CMK (cell line): ENCODE measurements at places on chromosomes 5 and 9.

DNA sequence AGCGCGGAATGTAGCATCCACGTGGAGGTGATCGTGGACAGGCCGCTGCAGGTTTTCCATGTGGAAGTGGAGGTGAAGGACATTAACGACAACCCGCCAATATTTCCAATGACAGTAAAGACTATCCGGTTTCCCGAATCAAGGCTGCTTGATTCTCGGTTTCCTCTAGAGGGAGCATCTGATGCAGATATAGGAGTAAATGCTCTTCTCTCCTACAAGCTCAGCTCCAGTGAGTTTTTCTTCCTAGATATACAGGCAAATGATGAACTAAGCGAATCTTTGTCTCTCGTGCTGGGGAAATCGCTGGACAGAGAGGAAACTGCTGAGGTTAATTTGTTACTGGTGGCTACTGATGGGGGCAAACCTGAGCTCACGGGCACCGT lies 598 bp downstream of the PCDHA2 start:
- no peak for DNase-seq

DNA sequence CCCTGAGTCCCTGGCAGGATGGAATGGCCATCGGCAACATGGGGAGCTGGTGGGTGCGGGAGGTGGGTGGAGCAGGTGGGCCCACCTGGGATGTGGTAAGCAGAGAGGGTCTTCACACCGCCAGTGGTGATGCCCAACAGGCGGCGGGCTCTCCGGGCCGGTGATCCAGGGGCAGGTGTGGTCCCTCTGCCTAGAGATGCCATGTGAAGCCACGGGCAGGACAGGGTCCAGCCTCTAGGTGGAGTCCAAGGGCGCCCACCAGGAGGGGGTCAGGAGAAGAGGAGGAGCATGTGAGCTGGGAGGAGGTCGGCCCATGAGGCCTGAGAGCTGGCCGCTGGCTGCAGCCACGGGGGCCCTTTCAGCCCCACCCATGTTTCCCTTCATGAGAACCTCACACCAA lies 221.1 kb downstream of the FANCC start:
- DNase-seq = no peak

GRCh38 chr9:89078421-89078820 lies 87.2 kb downstream of the S1PR3 start:
- no peak for DNase-seq

GRCh38 chr5:134133188-134133994 lies 18.9 kb downstream of the TCF7 start:
- no peak for DNase-seq

- no peak for DNase-seq
Measured at GRCh38 chr5:95827892-95828246, 5.3 kb upstream of the GLRX start.

DNA sequence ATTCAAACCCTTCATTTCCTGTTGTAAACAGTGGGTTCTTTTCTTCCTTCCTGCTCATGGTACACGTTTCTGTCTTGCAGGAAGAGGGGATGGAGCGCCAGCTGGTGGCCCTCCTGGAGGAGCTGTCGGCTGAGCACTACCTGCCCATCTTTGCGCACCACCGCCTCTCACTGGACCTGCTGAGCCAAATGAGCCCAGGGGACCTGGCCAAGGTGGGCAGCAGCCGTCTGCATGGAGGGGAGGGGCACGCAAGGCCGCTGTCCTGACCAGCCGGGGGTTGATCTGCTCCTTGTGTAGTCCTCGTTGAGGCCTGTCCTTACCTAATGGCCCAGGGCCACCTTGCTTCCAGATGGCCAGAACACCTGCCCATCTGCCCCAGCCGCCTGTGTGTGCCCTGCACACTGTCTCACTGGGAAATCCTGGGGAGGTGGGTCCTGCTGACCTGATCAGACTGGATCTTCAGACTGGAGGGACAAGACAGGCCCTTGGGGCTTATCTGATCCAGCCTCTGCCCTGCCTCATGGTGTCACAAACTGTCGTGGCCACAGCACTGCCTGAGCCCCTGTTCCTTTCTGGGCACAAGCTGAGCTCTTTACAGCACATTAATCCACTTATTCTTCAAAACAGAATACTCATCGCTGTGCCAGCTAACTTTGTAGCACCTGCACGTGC lies 44.7 kb downstream of the LRSAM1 start:
- no peak for DNase-seq

GRCh38 chr9:11275158-11275695 lies 662.4 kb upstream of the PTPRD start:
- DNase-seq = no peak

DNA sequence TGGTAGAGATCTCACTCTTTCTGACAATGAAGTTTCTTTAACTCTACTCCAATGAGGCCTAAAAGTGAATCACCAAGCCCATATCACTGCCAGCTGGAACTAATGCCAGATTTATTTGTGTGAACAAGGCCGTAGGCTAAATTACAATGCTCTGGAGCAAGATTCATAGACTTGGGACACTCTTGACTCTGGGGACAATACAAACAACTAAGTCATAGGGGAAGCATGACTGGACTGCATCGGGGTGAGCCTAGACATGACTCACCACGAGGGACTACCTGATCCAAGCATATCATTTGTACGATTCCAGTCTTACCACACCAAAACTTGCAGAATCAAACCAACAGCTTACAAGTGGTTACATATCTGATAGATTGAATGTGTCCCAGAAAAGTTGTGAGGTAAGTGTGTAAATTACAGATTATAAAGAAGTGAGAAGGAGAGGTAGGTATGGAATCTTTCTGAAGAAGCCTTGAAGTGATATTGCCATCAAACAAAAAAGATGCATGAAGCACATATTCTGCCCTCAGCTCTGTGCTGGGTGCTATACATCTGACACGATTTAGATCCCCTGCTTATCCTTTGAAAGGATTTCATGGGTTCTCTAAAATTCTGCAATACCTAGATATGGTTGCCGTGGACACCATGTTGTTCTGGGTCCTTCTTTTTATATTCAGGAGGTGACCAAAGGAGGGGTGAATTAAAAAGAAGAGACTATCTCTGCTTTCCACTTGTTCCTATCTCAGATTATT lies 199.3 kb upstream of the PDE4D start:
- DNase-seq = no peak

- DNase-seq = no peak
Measured at GRCh38 chr5:179812997-179813607, 6.4 kb upstream of the MGAT4B start.

DNA sequence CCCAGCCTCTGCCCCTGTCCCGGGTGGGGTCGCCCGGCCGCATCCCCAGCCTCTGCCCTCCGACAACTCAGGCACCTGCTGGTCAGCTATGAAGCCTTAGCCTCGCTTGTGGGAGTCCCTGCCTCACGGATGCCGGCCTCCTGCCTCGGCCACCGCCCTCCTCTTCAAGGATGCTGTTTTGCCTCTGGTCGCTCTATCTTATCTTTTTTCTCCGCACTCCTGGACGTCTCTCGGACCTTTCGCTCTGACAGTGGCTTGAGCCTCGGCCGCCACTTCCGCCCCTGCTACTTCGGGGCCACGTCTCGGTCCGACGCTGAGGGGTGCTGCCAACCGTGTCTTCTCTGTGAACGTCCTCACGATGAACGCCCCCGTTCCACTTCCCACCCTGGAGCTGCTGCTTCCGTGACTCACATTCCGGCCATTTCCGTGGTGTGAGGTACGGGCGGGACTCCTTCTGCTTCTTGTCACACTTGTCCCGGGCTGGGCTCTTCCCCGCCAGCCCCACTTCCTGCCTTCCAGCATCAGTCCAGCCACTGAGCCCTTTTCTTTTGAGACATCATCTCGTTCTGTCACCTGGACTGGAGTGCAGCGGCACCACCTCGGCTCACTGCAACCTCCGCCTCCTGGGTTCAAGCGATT lies 26.3 kb downstream of the SLC9A3 start:
- DNase-seq = no peak

DNA sequence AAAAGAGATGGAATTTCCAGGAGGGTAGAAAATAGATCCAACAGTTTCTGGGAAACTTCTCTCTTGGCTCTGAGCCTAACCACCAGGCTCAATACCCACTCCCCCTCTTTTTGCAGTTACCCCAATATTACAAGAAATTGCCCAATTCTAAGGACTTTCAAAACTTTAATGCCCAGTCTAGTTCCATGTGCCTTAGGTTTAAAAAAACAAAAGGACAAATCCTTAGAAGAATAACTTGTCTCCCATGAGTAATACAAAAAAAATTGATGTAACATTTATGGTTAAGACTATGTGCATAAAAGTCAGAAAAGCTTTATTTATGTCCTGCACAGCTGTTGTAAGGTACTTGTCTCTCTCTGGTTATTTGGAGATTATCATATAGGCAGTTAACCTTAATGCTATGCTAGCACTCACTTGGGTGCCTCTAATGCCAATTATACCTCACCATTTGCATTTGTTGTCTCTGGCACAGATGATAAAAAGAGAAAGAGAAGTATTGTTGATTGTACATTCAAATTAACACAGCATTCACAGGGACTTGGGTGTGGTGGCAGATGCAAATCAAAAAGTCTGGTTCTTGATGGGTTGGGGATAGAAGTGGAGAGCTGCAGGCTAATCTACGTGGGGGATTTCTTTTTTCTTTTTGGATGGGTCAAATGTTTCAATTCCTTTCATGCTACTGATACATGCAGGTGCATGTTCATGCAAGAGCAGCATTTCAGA lies 159.4 kb downstream of the PIK3R1 start:
- no peak for DNase-seq

DNA sequence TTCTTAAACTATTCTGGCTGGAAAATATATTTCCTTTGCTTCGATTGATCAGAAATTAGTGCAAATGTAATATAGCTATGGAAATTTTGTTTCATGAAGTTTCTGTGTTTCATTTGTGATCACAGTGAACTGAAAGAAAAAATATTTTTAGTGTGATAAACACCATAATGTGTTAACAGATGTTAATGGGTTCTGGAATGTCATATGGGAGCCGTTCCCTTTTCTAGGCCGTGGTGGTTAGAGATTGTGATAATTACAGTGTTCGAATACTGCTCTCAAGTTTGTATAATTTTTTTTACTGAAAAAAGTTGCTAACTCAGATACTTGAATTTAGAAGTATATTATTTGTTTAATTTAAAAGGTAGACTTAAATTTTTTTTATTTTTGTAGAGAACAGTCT lies 19.3 kb downstream of the GAPVD1 start:
- no peak for DNase-seq

DNA sequence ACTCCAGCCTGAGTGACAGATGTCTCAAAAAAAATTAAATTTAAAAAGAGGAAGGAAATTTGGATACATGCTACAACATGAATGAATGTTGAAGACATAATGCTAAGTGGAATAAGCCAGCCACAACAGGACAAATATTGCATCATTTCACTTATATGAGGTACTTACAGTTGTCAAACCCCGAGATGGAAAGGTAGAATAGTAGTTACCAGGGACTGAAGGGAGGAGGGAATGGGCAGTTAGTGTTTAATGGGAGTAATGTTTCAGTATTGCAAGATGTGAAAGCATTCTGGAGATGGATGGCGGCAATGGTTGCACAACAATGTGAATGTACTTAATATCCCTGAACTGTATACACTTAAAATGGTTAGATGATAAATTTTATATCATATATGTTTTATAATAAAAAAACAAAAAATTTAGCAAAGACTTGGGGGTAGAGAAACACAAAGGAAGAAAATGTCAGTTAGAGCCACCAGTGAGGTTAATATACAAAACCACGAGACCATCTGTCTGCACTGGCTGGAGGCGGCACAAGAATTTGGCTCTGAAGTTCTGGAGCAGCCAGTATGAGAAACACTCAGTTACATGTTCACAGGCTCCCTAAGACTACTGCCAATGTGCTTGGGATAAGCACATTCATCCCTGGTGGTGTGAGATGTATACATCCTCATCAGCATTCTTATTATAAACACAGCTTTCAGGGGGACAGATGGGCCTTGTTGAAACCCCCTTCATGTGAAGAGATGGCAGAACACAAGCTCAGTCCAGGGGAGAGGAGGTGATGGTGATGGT lies 37.0 kb upstream of the RPS23 start:
- DNase-seq = no peak

DNA sequence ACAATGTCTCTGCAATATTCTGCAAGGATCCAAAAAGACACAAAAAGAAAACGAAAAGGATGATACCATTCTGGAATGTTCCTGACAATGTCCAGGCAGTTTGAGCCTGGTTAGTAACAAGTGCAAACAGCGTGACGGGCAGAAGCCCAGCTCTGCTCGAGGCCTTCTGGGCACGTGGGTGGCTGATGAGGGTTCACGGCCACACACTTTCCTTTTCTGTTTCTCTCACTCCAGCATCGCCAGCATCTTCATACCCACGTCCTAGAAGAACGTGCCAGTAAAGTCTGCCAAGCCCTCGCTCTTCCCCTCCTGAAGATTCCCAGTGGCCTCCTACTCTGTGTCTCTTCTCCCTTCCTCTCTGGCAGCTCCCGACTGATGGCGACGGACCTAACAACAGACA lies 36.7 kb downstream of the COL23A1 start:
- DNase-seq = no peak

GRCh38 chr9:85430659-85431338 lies 311.0 kb downstream of the AGTPBP1 start:
- no peak for DNase-seq

DNA sequence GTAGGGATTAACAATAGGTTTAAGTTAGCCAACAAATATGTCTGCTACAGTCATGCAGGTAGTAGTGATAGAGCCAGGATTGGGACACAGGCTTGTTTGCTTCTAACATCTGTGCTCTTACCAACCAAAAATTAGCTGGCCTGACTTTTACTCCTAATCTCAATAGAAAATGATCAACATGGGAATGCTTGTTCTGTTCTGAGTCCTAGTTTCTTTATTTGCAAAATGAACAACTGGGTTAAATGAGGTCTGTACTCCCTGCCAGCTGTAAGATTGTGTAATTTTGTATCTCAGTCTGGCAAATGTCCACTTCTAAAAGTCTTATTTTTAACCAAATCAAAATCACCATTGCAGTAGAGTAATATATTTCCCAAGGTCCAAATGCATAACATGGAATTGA lies 216.8 kb downstream of the NMUR2 start:
- DNase-seq = no peak

DNA sequence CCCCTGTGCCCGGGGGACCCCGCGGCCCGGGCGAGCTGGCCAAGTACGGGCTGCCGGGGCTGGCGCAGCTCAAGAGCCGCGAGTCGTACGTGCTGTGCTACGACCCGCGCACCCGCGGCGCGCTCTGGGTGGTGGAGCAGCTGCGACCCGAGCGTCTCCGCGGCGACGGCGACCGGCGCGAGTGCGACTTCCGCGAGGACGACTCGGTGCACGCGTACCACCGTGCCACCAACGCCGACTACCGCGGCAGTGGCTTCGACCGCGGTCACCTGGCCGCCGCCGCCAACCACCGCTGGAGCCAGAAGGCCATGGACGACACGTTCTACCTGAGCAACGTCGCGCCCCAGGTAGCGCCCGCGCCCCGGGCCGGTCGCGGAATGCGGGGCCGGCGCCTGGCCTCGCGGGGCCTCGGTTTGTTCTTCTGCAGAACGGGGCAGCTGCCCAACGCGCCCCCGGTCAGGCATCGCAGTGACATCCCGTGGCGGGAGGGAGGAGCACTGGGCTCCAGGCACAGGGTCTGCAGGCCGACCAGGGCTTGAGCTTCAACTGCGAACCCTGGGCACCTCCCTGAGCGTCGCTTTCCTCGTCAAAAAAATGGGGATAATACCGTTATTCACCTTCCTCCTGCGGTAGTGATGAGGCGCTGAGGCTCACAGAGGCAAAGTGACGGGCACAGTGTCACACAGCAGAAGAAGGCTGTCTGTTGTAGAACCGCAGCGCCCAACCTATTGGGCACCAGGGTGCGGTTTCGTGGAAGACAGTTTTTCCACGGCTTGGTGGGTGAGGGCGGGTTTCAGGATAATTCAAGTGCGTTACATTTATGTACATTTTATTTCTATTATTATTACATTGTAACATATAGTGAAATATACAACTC lies 777 bp downstream of the ENDOG start:
- DNase-seq = no peak

GRCh38 chr5:39541920-39542319 lies 117.1 kb upstream of the DAB2 start:
- DNase-seq = no peak
